ENCODE measurements at places on chromosomes 11 and 22.

GRCh38 chr11:93704237-93704636 lies 37.1 kb downstream of the TAF1D start:
- DNase-seq = no peak

GRCh38 chr11:2416765-2417164 lies 16.2 kb downstream of the TSSC4 start:
- DNase-seq = no peak

DNA sequence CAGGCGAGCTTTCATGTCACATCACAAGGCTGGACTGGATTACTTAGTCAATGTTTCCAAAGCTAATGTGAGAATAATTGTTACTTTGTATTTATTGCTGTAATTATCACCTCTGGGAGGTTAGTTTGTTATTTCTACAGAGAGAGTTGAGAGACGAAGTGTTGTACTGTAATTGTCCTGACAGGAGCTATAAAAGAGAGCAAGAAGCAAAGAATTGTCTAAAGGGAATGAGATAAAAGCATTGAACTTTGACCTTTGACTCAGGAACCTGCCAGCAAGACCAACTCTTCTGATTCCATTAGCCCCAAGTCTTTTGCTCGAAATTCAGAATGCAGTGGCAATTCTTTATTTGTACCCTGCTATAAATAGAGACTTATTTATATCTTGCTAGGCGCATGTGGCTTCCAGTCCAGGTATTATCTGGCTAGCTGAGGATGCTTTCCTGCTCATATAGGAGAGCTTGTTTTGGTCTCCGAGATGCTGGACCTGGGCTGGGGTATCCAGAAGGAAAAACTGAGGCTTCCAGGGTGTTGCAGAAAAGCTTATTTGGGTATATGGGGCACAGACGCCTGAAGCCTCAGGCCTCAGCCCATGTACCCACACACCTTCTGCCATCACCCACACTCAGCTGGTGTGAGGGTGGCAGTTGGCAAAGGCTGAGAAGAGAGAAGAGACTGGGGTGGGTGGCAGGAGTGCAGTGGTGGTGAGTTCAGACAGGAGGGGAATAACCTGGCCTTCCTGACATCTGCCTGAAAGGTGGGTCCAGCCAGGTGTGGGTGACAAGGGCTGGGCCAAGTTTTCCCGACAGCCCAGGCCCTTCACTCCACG lies 40.7 kb downstream of the SYT13 start:
- no peak for DNase-seq

- no peak for DNase-seq
These were observed 36.8 kb upstream of the OR5P2 start for GRCh38 chr11:7833527-7833926.

DNA sequence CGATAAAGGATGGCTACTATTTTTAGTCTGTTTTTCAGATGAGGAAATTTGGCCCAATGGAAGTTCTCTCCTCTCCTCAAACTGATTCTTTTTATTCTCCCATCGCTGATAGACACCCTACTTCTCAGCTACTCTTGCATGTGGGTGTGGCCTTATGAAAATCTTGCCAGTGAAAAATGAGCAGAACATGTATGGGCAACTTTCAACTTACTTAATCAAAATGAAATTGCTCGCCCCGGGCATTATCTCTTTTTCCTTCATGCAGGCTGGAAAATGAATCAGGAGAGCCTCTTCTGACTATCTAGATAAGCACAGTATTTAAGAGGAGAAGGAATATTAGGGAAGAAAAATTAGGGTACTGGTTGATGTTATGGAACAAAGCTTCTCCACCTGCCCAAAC lies 2354.7 kb upstream of the RAG2 start:
- DNase-seq = no peak

DNA sequence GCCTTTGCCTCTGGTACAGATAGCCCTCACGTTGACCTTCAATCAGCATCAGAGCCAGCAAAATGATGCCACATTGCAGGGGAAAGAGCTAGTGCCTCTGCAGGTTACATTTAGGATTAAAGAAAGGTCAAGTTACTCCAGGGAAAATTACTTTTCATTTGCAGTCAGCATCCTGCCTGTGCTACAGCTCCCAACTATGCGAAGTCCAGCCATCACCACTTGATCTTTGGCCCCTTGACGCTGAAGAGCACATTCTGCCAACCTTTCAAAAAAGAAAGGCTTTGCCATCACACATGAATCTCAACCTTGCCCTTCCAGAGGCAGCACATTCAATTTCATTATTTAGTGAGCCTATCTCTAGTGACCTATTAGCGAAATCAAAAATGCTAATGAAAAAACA lies 11.3 kb downstream of the FJX1 start:
- DNase-seq = no peak

DNA sequence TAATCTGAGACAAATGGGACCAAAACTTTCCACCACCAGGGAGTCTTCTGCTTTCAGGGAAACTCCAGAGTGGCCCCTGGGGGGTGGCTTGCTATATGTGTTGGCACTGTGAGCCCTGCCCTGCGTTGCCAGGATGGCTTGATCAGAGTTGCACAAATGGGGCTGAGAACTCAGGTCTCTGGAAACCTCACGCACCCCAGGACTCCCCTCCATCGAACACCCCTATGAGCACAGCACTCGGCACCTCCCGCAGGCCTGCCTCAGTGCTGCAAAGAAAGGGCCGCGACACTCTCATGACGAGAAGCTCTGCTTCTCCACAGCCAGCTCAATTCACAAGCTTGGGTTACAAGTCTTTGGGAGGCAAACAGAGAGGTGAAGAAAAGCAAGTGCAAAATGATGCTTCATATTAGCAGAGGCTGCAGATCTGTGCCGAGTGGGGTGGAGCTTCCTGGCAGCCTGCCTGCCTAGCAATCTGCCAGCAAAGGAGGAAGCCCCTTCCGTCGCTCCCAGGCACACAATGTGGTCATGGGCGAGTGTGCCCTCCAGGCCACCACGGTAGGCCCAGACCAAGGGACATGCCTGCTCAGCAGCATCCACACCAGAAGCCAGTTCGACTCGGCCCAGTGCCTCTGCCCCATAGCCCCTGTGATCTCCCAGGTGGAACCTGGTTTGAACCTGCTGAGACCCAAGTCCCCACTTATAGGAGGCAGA lies 55.7 kb downstream of the MYH9 start:
- peak; percentile 56 for DNase-seq

- DNase-seq = no peak
These were observed 43.9 kb upstream of the ACCSL start for GRCh38 chr11:44003736-44004451.

DNA sequence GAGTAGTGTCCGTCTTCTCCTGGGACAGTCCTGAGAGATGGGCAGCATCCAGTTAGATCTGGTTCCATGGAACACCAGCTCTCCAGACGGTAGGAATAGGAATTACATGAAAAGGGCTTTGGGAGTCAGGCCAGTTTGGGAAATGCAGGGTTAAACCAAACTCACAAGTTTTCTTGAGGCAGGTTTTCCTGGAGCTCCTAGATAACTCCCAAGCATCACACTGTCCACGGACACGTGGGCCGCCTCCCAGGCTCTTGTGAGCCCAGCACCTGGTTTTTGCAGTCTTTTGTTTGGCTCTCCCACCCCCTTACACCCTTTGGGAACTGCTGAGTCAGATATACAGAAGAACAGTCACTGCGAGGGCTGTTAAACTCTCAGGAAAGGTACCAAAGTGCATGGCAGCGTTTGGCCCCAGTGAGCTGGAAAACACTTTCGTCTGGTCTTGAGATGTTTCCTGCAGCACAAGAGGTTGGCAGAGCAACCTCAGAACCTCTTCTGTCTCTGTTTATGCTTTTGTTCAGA lies 90.0 kb downstream of the BCR start:
- no peak for DNase-seq

GRCh38 chr11:75347781-75348566 lies 3.5 kb downstream of the ARRB1 start:
- no peak for DNase-seq

GRCh38 chr11:75272821-75273301 lies 32.3 kb downstream of the TPBGL start:
- no peak for DNase-seq

- DNase-seq = peak; percentile 62
These were observed 7.4 kb downstream of the USP2 start for GRCh38 chr11:119373921-119374631.

GRCh38 chr11:33160136-33160535 lies 1.1 kb downstream of the CSTF3 start:
- DNase-seq = no peak

DNA sequence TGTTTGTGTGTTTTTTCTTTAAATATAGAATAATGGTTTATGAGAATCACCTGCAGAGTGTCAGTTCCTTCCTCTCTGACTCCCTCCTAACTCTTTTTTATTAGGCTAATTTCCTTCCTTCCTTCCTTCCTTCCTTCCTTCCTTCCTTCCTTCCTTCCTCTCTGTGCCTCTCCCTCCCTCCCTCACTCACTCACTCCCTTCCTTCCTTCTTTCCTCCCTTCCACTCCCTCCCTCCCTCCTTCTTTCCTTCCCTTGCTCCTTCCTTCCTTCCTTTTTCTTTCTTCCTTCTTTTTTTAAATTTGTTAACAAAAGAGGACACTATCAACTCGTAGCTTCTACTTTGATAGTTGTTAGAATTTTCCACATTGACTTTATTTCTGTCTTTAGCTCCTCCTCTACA lies 152.3 kb upstream of the SEZ6L start:
- no peak for DNase-seq

DNA sequence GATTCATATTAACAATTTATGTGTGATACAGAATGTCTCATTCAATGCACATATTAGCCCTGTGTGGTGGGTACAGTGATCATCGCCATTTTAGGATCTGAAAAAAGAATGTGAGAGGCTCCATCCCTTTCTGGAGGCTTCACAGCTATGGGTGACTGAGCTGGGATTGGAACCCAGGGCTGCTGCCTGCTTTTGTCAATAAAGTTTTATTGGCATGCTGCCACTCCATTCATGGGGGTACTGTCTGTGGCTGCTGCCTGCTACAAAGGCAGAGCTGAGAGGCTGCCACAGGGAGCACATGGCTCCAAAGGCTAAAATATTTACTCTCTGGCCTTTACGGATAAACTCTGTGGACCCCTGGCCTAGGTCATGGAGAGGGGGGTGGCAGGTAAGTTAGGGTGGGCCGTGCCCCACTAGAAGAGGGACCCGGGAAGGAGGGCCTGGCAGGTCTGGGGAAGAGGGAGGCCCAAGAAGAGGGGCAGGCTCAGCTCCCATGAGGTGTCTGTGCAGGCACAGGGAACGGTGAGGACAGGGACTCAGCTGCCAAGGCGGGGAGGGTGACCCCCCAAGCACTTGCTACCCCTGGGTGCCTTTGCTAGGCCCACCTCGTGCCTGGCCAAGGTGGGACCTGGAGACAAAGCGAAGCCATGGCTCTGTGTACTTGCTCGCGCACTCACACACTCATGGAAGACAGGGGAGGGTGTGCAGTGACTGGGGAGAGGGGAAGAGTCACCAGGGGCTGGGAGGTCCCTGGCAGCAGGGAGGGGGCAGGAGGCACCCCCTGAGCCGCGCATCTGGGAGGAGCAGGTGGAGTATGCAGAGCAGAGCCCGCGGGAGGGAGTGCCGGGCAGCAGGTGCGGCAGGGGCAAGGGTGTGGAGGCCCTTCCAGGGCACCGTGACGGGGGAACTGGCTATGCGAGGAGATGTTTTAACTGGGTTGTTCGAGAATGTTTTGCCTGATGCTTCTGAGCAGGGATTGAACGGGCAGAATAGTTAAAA lies 335.3 kb downstream of the CTTN start:
- DNase-seq = no peak

- no peak for DNase-seq
These were observed at the start of gene GALR3 for GRCh38 chr22:37823134-37823985. Gene GALR3 (plus strand): TSS chr22:37823382. CDS start chr22:37823407, 25 bp downstream.

Data from GF-D8 (cell line).